Adrenal gland (tissue), 19 donors: ENCODE measurements at places on chromosomes 5 and 9. TPM values are rescaled to one million over a fixed set of nuclear protein-coding genes. Genes with fewer than 3 reads are reported as not detected.

Gene PRELID1
- total RNA-seq, result 52.3 TPM

DNA sequence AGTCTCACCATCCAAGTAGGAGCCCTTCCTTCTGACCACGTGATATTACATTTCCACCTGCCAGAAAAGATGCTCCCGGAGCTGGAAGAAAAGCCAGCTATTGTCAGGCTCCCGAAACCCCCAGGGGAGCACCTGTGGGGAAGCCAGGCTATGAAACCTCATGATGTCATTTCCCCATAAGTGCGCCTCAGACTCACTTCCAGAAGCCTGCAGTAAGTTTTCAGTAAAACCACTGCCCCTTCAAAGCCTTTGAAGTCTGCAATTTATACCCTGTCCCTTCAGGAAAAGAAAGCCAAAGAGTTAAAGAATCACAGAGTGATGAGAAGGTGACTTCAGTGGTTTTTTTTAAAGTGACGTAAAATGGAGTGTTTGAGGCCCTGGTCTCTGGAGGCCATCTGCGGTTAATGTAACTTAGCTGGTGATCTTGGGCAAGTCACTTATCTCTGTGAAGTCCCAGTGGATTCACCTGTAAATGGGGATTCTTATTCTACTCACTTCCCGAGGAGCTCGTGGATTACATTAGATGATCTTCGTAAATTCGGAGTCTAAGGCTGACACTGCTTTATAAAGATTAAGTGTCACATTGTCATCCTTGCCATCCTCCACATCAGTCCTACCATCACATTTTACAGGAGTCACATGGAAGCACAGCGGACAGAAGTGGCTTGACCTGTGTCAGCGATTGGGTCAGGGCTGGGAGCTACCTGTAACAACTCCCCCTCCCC, 2.6 kb upstream of the SEMA6A start:
- H3K27ac ChIP-seq, result no peak overlapping the region
- no peaks in the 10 kb centered on the region for H3K27me3 ChIP-seq
- H3K4me1 ChIP-seq, result peaks cover 14% of the 10 kb centered on the region
- H3K36me3 ChIP-seq, result no peaks in the 10 kb centered on the region

- no peak overlapping the region for H3K27ac ChIP-seq
- no peak for DNase-seq
- no peaks in the 10 kb centered on the region for H3K27me3 ChIP-seq
- H3K4me1 ChIP-seq, result no peaks in the 10 kb centered on the region
These were observed 503.6 kb upstream of the TUSC1 start for GRCh38 chr9:26181836-26182235.

DNA sequence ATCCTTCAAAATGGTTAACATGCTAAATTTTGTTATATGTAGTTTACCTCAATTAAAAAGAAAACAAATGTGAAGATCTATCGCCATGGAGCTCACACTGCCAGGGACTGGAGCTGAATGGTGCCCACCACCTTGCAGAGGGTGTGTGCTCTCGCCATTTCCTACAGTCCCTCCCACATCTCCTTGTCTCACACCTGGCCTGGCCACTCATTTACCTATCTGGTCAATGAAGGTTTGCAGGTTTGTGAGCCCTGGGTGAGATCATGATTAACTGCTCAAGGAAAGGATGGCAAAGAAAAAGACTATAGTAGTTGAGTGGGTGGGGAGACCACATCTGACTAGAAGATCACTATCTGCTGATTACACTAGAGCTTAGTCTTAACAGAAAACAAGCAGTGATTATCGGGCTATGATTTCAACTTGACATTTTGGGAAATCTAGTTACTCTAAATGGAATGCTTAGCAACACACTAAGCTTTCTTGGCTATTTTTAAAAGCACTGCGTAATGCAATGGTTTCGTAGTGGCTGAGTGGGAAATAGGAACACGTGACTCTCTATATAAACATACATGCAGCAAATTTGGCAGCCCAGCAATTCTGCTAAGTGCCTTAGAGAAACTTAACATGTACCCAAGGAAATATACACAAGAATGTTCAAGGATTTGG, 27.3 kb downstream of the PUM3 start:
- no peak overlapping the region for H3K27ac ChIP-seq
- no peaks in the 10 kb centered on the region for H3K27me3 ChIP-seq
- H3K36me3 ChIP-seq, result peaks cover 4% of the 10 kb centered on the region

DNA sequence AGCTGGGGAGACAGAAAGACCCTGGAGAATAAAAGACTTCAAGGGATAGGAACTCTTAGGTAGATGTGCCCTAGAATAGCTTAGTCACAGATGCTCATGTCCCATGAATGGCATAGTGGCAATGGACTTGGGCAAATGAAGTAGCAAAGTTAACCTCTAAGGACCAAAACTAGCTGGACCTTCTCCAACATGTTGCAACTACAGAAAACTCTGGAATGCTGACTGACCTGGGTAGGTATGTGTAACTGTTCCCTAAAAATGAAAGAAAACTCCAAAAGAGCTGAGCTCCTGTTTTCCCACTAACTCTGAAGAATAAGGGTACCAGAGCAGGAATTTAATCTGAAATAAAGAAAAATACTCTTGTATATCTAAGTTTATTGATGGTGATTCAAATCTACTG, 12.5 kb upstream of the LPAR1 start:
- H3K4me1 ChIP-seq, result no peaks in the 10 kb centered on the region
- no peaks in the 10 kb centered on the region for H3K36me3 ChIP-seq
- H3K4me3 ChIP-seq, result no peak overlapping the region
